ENCODE measurements at places on chromosomes 2 and 18. TPM values are rescaled to one million over a fixed set of nuclear protein-coding genes. Genes with fewer than 3 reads are reported as not detected.

DNA sequence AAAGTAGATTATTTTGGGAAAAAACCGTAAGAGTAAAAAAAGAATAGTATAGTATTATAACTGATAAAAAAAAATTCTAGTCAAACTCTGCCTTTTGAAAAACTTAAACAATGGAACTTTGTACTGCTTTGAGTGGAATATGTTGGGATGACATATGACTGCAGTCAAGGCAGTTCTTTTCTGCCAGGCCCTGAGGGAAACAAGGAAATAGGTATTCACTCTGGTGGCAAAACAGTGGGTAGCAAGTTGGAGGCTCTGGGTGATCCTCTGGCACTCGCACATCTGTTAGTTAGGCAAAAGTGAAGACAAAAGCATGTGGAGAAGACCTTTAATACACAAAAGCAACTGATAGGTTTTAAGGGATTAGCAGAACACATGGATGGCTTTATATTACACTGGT is 102.2 kb downstream of the ARHGEF33 start:
- no peak overlapping the region for H3K27ac ChIP-seq
- no peaks in the 10 kb centered on the region for H3K27me3 ChIP-seq
- no peaks in the 10 kb centered on the region for H3K4me1 ChIP-seq
- H3K36me3 ChIP-seq, result peaks cover 17% of the 10 kb centered on the region

DNA sequence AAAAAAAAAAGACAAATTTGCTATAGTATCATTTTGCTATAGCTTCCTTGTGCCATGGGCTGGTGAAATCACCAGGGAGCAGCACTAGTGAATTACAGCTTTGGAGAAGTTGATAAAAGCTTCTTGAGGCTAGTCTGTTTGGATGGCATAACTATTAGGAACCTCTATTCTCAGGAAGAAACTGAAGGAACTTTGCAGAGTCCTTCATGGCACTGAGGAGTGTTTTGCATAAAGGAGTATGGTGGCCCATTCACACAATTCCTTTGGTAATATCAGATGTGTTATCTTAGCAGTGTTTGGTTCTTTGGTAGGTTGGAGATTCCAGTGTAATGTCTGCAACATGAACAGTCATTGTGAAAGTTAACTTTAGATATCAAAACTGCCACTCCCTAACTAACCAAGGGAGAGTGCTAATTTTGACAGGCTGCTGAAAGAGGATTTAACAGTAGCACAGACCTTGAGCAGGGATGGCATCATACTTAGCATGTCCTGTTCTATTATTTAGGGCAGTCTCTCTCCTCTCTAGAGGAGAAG is 76.6 kb upstream of the ZFP36L2 start:
- H3K4me1 ChIP-seq, result peaks cover 4% of the 10 kb centered on the region
- peaks cover 5% of the 10 kb centered on the region for H3K27me3 ChIP-seq
- no peaks in the 10 kb centered on the region for H3K36me3 ChIP-seq
- no peak for DNase-seq
- no peak overlapping the region for H3K4me3 ChIP-seq

DNA sequence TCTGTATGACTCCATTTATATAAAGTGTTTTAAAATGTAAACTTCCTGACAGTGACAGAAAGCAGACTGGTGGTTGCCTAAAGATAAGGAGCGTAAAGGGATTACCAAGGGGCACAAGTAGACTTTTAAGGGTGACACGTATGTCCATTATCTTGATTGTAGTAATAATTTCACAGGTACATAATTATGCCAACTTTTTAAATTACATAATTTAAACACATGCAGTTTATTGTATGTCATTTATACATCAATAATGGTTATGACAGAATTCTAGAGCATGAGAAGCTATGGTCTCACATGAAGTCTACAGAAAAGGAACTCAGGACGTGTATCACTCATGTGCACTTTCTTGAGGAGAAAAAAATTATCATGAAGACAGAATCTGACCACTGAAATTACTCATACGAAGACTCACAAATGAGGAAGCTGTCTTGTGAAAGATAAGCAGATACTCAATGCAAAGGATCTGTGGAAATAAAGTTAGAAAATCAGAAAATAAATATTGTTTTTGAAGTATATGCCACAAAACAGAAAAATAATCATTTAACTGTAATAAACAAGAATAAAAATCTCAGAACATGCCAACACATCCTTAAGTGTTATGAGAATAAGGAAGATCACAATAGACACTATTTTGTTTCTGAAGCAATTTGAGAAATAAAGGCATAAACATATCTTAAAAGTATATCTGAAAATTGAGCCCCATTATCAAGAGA is 84.4 kb downstream of the TMEM131 start:
- no peak overlapping the region for H3K4me3 ChIP-seq
- H3K27ac ChIP-seq, result no peak overlapping the region
- no peaks in the 10 kb centered on the region for H3K27me3 ChIP-seq
- H3K4me1 ChIP-seq, result peaks cover 10% of the 10 kb centered on the region

The C2orf80 gene
- not detected for polyA plus RNA-seq

The SCYGR4 gene
- polyA plus RNA-seq, result not detected

The VIL1 gene
- not detected for polyA plus RNA-seq

The RGPD3 gene
- 0.06 TPM for polyA plus RNA-seq

DNA sequence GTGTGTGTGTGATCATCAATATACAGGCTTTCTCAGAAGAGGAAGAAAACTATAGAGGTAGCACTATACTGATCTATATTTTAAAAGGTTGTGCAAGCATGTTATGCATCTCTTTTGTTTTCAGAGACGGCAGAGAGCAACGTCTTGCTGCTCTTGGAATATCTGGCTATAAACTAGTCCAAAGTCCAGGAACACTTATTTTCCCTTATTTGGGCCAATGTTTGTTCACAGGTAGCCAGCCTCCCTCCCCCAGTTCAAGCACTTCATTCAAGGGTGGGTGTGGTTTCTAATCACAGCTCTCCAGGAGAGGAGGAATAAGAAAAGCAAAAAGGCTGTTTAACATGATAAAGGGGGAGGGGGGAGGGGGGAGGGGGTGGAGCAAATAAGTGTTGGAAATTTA is 4.2 kb downstream of the FZD5 start:
- H3K4me3 ChIP-seq, result no peak overlapping the region
- no peak for DNase-seq
- no peak overlapping the region for H3K27ac ChIP-seq
- H3K27me3 ChIP-seq, result peaks cover 1% of the 10 kb centered on the region
- no peaks in the 10 kb centered on the region for H3K36me3 ChIP-seq

GRCh38 chr2:52964916-52965530 is 802.6 kb upstream of the CHAC2 start:
- H3K4me1 ChIP-seq, result no peaks in the 10 kb centered on the region
- H3K27me3 ChIP-seq, result no peaks in the 10 kb centered on the region
- no peaks in the 10 kb centered on the region for H3K36me3 ChIP-seq
- no peak for DNase-seq
- no peak overlapping the region for H3K27ac ChIP-seq

DNA sequence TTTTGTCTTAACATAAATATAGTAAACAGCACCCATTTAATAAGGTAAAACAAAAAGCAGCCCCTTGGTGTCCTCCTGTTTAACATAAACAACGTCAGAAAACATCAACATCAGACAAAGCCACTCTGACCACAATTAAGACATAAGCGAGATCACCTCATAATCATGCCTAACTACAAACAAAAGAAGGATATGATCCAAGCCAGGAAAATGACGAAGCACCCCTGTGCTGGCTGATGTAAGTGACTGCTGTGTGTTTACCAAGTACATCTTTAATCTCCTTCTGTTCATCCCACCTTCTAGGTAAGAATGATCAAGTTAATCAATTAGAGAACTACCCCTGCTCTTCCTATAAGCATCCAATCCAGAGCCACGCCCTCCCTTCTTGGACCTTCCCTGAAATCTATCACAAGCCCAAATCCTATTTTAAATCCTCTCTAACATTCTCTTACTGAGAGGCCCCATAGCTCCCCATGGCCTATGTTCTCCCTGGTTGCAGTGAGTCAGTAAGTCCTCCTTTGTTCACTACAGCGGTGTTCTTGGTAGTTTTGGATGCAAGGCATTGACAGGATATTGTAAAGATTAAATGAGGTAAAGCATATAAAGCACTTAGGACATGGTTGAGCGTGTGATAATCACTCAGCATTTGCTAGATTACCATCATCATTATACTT is 424.2 kb downstream of the TSN start:
- H3K36me3 ChIP-seq, result no peaks in the 10 kb centered on the region
- no peaks in the 10 kb centered on the region for H3K4me1 ChIP-seq
- H3K27ac ChIP-seq, result no peak overlapping the region
- H3K27me3 ChIP-seq, result no peaks in the 10 kb centered on the region
- no peak for DNase-seq

DNA sequence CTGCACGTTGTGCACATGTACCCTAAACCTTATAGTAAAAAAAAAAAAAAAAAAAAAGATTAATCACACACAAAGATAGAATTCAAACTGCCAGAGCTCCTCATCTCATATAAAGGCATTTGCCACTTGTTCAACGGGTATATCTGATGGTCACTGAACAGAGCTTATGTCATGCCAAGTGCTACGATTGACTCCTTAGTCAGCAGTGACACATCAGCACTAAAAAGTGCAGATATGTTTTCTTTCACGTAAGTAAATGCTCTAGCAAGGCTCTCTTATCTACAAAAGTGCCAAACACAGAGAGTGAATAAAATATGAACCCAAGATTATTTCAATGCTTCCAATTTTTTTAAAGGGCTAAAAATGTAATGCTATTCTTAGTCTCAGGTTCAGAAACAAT is 1.1 kb downstream of the LMAN1 start:
- H3K27me3 ChIP-seq, result peaks cover 3% of the 10 kb centered on the region
- H3K36me3 ChIP-seq, result peaks cover 8% of the 10 kb centered on the region
- DNase-seq, result peak; percentile 92
- H3K27ac ChIP-seq, result no peak overlapping the region

- no peak overlapping the region for H3K4me3 ChIP-seq
- DNase-seq, result no peak
- no peaks in the 10 kb centered on the region for H3K4me1 ChIP-seq
- H3K36me3 ChIP-seq, result no peaks in the 10 kb centered on the region
Observed at GRCh38 chr2:72098935-72099334, 48.7 kb downstream of the CYP26B1 start.

- H3K27ac ChIP-seq, result no peak overlapping the region
Observed at GRCh38 chr2:118431997-118432396, 343.7 kb downstream of the INSIG2 start.

GRCh38 chr18:25225151-25225550 is 126.8 kb downstream of the ZNF521 start:
- no peak overlapping the region for H3K4me3 ChIP-seq
- peaks cover 2% of the 10 kb centered on the region for H3K4me1 ChIP-seq
- H3K27ac ChIP-seq, result no peak overlapping the region
- no peak for DNase-seq

DNA sequence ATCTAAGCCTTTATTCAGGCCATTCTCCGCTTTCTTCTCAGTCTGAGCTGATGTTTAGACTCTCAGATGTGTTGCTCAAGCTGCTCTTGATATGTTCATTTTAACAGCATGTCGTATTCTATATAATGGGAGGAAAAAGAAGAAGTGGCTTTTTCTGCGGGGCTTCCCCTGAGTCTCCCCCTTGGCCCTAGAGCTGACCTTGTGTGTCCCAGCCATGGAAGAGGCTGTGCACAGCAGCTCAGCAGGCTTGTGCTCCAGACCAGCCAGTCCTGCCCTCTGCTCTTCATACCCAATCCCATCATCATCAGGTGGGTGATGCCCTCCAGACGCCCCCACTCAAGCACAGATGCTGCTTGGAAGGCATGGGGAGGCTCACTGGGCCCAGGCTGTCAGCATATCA is 155.1 kb upstream of the CELF4 start:
- no peak overlapping the region for H3K27ac ChIP-seq
- no peak overlapping the region for H3K4me3 ChIP-seq
- no peaks in the 10 kb centered on the region for H3K27me3 ChIP-seq
